ENCODE measurements at places on chromosomes 11 and 22.

DNA sequence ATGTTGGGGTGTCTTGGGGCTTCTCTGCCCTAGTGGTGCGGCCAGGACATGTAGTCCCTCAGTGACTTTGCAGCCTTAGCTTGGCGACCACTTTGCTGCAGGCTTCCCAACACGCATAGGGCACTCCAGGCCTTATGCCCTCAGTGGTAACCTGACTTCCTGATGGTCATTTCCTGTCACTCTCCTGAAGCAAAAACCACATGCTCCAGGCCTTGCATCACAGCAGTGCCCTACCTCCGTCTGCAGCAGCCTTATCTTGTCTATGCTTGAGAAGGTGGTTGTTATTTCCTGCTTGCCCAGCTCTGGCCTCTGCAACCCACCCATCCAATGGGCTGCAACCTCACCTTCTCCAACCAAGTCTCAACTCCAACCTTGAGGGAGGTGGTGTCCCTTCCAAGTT, 33.4 kb upstream of the PISD start:
- no peak for DNase-seq

DNA sequence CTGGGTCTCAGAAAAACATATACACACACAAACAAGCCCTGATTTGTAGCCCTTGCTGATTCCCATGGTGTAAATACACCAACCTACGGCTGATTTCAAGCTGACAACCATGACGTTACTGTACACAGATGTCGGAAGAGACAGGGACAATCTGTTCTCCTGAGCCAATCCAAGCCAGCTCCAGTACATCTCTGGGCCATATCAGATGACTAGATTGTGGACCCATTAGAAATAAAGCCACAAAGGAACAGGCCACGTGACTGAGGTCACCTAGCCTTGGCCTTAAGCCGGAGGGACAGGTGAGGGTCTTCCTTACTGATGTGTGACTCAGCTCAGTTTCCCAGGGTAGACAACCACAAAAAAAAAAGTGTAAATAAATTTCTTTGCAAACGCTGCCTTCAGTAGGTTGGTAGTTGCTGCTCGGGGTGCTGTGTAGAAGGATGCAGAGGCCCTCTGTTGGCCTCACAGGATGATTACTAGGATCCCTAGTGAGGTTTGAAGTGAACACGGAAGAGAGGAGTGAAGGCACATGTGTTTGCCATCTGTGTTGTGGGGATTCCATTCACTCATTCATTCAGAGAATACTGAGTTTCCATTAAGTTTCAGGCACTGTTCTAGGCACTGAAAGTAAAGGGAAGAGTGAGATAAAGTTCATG, 99.0 kb upstream of the LARGE1 start:
- DNase-seq, result no peak

DNA sequence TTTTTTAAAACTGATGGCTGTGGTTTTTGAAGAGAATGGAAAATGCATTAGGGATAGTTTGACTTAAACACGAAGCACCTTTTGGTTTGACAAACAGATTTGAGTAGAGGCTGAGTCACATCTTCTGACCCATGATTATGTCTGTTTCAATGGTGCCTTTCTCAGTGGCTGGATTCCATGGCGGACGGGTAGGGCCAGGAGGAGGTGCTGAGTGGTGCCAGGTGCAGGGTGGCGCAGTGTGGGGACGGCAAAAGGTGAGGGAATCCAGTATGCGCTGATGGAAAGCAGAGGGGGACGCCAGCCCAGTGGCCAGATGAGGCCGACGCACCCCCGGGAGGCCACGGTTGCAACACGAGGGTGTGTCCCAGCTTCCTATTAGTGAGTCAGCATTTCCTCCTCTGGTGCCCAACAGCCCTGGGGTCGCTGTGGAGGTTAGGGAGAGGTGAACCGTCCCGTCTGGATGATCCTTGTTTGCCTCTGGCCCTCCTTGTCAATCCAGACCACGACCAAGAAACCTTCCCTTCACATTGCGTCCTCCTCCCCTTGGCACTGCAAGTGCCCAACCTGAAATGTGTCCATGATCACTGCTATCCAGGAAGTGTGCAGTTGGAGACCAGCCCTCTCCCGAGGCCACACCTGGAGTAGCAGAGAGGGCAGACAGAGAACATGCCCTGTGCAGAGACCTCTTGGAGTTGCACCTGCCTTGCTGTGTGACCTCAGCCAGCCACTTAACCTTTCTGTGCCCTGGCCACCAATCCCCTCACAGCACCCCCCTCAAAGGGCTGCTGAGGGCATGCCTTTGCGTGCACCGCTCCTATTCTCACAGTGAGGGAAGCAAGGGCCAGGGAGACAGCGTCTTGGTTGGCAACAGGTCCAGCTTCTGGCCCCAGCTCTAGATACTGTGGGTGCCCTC, 32.5 kb upstream of the ATXN10 start:
- DNase-seq, result no peak

DNA sequence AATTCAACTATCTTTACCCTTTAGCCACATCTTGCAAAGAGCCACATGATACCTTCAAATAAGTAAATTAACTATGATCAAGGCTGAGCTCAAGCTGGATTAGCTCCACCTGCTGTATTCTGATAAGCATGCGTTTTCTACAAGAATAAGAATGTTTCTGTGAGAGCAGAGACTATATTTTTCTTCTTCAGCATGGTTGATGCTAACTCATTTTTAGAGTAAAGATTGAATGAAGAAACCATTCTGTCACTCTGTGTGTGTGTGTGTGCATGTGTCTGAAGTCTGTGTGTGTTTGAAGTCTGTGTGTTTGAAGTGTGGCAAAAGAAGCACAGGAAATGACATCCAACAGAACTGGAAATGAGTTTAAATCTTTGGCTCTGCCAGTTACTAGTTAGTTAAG, 12.0 kb upstream of the LAYN start:
- no peak for DNase-seq

DNA sequence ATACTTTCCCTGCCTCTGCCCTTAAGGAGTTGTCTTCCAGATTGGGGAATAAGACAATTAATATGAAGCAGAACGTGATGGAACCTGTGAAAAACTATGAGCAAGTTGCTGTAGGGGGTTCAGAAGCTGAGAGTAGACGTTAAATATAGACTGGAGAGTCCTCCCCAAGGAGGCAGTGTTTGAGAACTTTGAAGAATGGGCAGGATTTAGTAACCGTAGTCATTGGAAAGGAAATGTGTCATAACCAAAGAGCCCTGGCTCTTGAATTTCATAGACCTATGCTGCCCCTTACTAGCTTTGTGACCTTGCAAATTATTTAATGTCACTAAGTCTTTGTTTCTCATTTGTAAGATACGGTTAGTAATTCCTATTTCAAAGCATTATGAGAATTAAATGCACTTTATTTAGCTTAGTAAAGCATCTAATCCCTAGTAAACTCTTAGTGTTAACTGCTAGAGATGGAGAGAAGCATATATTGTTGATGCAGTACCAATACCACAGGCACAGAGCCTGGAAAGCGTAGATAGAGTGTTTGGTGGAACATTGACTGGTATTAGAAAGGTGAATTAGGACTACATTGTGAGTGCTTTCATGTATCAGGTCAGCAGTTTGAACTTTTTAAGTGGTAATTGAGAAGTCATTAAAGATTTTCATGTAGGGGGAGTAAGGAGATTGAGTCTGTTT, 54.1 kb downstream of the MCAM start:
- DNase-seq, result no peak

GRCh38 chr11:115078461-115079438, 400.4 kb downstream of the NXPE2 start:
- no peak for DNase-seq

- no peak for DNase-seq
These were observed 83.9 kb downstream of the RRAS2 start for GRCh38 chr11:14275076-14275475.

DNA sequence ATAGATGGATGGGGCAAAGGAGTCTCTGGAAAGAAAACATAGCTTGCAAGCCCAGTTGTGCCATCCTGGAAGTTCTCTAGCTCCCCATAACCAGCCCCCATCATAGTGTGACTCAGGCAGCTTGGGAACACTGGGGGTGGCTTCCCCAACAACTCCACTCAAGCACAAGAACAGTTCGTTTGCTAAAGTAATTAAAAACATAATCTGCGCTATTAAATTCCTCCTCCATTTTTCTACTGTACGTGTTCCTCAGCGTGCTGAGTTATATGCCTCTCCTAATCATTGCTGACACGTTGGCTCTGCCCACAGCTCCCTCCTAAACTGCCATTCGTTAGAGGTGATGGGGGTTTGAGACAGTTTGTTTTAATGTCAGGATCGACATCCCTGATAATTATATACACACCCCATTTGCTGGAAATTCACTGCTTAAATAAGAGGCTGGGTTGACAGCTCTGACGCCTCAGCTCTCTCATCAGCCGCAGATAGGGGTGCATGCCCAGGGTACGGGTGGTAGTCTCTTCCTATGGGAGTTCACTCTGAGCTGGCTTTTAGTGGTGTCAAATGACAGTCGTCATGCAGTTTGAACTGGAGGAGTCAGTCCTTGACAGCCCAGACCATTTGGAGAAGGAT, 59.5 kb upstream of the SEZ6L start:
- no peak for DNase-seq

DNA sequence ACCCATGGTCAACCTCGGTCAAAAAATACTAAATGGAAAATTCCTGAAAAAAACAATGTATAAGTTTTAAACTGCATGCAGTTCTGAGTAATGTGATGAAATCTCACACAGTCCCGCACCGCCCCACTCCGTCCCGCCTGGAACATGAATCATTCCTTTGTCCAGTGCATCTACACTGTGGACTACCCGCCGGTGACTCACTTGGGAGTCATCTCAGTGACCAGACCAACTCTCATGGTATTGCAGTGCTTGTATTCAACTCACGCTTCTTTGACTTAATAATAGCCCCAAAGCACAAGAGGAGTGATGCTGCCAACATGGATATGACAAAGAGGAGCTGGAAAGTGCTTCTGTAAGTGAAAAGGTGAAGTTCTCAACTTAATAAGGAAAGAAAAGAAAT, 48.8 kb downstream of the ARHGAP32 start:
- no peak for DNase-seq

- no peak for DNase-seq
These were observed 17.7 kb upstream of the SYTL2 start for GRCh38 chr11:85828640-85828978.

Measured in progenitor cell of endocrine pancreas (in vitro differentiated cells).